ENCODE measurements at places on chromosomes 11 and 22.

DNA sequence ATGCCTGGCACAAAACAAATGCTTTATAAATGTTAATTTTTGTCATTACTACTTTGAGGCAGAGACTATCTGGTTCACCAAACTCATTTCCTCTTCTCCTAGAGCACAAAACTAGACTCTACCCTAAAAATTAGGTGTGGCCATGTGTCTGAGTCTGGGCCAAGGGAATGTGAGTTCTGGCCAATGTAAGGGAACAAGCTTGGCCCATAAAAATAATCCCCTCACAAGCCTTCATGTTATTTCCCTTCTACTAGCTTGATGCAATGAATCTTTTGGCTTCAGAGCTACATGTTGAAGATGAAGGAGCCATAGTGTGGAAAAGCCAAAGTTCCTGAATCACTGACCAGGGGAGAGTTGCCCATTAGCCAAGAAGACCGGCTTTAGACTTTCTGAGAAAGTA lies 406.5 kb upstream of the CCDC90B start:
- no peak for DNase-seq

DNA sequence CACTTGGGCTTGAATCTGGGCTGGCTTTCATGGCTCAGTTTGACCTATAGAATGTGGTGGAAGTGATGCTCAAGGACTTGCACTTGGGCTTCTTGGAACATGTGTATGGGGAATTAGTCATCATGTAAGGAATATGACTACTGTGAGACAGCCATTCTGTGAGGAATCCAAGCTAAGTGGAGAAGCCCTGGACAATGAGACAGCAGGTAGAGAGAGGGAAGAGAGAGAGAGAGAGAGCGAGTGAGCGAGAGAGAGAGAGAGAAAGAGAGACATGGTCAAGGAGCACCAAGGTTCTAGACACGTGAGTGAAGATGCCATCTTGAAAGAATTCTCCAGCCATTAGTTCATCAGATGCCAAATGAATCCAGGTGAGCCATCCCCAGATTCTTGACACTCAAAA lies 261.6 kb upstream of the SORL1-AS1 start:
- DNase-seq = no peak

GRCh38 chr11:117705866-117706265 lies 91.2 kb downstream of the DSCAML1 start:
- DNase-seq = no peak

DNA sequence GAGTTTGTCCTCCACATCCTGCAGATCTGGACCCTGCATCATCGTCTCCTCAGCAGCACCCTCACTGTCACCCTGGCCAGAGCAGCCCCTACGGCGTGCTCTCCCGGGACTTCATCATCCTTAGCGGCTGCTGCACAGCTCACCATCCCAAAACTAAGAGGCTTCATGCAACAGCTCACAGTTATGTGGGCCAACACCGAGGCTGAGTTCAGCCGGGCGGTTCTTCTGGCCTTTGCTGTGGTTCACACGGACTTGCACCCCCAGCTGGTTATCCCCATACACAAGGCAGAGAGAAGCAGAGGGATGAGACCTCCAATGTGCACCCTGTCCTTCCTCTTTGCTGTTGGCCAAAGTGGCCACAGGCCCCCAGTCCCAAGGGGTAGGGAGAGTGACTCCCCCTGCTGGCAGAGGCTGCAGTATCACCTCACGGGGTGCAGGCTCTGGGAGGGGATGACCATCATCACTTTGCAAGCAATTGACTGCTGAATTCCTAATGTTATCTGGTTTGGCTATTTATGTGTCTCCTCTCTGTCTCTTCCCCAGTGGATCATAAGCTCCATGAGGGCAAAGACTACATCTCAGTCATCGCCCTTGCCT lies 276.8 kb downstream of the BRD1 start:
- DNase-seq = no peak

- DNase-seq = no peak
These were observed 43.4 kb upstream of the A4GALT start for GRCh38 chr22:42763965-42764480.

- peak; percentile 8 for DNase-seq
These were observed 566.2 kb downstream of the TBC1D22A start for GRCh38 chr22:47328550-47329243.
